Inflammatory macrophage treated with lipopolysaccharide for 4 hours (primary cell): ENCODE measurements at places on chromosomes 4 and X.
A peak's percentile ranks its signal among the peaks of the same experiment; 100 is the strongest.

DNA sequence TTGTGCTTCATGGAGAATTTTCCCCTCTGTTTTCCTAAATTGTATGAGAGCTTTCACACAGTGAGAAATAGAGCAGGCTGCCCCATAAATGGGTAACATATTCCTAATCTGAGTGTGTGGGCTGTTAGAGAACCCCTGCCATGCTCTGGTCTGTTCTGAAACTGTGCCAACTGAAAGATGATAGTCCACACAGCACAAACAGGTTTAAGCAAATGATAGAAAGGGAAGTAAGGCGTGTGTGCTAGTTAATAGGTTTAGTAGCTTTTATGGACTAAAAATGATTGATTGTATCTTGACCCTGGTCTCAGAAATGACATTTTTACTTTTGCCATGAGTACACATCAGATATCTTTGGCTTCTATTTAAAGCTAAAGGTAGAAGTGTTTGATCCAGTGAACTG, 106.2 kb downstream of the PRRG1 start:
- no peak for DNase-seq

GRCh38 chrX:63746715-63747114, 38.3 kb downstream of the ARHGEF9 start:
- DNase-seq: no peak

- peak; percentile 2 for DNase-seq
These were observed 5.9 kb downstream of the ETDB start for GRCh38 chrX:135114392-135114791.

DNA sequence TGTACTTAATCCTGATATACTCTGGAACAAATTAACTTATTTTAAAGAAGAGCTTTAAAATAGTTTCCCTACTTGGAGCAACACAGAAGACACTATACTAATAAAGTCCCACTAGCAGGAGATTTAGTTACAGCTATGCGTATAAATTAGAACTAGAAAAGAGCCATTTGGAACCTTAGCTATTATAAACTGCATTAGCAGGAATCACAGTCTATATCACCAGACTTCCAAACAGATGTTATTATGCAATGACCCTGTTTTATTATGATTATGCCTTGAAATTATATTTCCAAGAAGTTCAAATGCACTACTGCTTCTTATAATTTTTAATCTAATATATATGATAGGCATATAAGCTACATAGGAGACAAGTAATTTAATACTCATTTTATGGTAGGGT, 95.5 kb upstream of the WDR44 start:
- DNase-seq: no peak

DNA sequence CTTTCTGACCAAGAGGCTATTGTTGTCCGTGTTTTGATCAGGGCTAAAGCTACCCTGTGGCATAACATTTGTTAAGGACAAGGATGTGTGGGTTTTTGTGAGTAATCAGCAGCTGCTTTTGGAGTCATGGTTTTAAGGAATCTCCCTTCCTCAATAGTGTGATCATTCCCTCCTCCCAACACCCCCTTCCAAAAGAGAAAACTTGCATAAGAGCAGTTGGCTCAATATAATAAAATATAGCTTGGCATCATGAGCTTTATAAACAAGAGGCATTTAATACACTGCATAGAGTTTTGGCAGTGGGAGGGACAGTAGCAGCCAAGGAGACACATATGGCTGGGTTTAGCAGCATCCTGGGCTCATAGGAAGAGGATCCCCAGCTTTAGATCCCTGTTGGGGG, 84.7 kb downstream of the NHS start:
- peak; percentile 66 for DNase-seq

GRCh38 chr4:118772081-118772766, 63.7 kb downstream of the SEC24D start:
- peak; percentile 48 for DNase-seq

DNA sequence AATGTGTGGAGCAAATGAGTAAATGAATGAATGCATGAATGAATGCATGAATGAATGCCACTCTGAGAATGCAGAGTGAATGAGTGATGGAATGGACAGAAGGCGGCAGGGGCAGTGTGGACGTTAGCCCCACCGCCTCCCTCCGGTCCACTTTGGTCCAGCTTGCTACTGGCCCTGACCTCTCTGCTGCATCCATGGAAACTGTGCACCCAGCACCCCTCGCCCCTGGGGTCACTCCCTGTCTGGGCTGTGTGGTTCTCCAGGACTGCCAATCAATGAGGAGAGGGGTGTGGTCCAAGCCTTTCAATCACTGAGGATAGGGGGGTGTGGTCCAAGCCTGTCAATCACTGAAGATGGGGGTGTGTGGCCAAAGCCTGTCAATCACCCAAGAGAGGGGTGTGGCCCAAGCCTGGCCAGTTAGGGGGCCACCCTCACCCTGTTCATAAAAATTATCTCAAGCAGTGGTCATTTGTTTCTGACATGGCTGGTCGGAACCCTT, 39.2 kb upstream of the ASMTL start:
- peak; percentile 55 for DNase-seq

GRCh38 chrX:31872007-31872406, 800.2 kb upstream of the FTHL17 start:
- no peak for DNase-seq

DNA sequence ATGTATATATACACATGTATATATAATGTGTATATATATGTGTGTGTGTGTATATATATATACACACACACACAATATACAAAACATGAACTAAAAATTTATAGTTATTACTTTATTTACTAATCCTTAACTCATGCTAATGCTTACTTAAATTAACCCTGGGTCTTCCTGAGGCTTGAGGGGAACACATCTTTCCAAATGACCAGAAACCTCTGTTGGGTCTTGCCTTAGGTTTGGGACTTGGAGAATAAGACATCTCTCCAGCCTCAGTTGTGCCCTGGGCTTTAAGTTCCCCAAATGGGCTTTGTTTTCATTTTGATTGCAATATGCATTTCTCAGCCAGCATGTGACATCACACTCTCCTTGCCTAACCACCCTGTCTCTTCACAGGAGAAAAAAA, 7.7 kb downstream of the GEMIN8 start:
- DNase-seq: peak; percentile 59

GRCh38 chr4:6584865-6585264, 9.9 kb downstream of the MAN2B2 start:
- DNase-seq: no peak

DNA sequence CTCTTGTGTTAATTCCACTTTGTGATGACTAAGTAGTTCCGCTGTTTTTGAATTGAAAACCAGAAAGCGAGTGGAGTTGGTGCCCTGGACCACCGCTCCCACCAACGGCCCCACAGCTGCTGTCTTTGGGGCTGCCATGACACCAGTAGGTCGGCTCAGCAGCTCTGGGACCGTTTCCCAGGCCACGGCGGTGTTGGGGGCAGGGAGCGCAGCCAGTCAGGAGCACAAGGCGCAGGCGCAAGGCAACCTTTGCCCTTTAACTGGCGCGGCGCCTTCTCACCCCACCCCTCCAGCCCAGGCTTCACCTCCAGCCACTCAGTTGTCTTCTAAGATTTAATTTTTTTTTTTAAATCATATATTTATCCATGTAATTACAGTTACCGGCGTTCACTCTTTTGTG, at the start of gene GK2:
Gene GK2 (minus strand): TSS at position 166 of the 400 bp plus-strand sequence. CDS start 28 bp downstream, at position 138.
- DNase-seq: no peak

GRCh38 chr4:139849219-139849618, 183.6 kb downstream of the MGST2 start:
- DNase-seq: no peak
